ENCODE measurements at places on chromosomes 3 and 15.

- no peak for DNase-seq
Observed at GRCh38 chr15:66982250-66982649, 83.2 kb upstream of the SMAD3 start.

DNA sequence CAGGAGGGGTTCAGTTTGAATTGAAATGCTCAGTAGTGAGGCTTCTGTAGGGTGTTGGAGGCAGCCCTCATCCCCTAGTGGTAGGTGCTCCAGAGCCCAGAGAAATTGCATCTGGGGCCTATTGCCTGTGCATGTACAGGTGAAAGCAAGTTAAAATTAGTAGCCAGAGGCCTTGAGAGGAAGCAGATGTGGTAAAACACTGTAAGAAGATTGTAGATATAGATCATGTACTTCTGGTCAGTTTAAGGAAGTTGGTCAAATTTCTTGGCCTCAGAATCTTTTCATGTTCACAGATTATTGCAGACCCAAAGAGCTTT, 34.6 kb downstream of the IGSF10 start:
- DNase-seq = no peak

DNA sequence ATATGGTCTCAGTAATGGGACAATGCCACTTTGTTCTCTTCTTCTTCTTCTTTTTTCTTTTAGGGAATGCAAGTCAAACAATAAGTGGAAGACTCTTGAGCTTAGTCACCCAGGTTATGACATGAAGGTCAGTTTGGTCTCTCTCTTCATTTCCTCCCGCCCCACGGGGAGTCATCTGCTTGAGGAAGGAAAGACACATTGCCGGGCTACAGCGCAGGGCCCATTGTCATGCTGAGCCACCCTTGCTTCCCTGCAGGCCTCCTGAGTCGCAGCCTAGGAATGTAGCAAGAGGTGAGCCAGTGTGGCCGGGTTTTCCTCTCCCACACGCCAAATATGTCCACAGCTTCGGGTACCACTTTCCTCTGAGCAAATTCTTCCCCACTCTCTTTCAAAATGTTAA, 47.6 kb downstream of the RAP2B start:
- DNase-seq = no peak

DNA sequence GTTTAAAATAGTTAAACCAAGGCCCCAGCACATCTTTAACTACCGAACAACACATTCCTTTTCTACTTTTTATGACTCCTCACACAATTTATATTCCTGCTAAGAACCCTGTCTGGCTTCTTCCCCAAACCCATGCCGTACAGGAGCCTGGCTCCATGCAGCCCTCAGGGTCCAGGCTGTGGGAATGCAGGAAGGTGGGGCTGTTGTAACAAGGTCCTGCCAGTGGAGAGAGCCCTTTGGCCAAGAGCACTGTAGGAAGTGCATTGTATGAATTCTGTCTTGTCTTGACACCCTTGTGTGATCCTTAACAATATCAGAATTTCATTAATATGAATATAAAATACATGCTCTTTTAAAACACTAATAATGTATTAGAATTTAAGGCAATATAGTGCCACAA, 563.8 kb downstream of the TBL1XR1 start:
- DNase-seq = no peak

GRCh38 chr3:66177026-66177425, 43.8 kb upstream of the SLC25A26 start:
- no peak for DNase-seq

DNA sequence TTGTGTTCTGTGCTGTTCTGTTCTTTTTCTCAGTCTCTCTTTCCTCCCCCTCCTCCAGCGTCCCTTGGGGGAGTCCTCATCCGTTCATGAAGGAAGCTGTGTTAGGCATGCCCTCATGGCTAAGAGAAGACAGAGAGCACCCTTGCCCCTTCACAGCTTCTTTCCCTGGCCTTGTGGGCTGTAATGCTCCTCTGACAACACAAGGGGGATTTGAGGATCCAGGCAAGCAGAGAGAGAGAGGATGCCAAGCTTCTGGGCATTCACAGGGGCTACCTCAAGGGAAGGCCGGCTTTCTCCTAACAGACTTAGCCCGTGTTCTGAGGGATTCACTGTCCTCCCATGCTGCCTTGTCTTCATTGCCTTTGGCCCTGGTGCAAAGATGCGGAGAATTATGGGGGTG, 389.5 kb downstream of the LRTM1 start:
- no peak for DNase-seq

- DNase-seq = no peak
Observed at GRCh38 chr15:78540871-78541743, 863 bp downstream of the PSMA4 start.

DNA sequence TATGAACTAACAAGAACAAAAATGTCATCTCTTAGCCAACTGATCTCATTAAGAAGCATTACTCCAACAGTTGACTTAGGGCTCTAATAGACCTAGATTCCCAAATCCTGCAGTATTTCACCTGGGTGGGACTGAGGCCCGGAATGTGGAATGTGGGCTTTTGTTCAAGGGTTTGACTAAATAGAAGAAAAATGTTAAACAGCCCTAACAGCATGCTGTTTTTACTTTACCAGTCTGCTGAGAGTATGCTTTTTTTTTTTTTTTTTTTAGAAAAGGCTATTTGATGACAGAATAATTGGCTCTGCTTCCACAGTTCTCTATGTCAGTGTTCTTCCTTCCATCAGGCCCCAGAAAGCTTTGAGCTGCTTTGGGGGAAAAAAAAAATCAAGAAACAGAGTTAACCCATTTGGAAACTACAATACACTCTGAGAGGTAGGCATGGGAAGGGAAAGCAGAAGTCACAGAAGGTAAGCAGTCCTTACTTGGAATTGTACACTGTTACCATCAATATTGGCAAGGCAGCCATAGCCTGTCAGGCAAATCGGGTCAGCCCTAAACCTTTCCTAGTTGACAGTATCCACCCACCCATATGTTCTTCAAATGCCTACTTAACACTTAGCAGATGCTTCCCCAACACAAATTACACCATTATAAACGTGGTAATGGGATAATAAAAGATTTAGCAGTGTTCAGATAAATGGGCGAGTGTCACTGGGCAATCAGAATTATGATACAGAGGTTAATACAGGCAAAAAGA, 224.2 kb downstream of the CNTN3 start:
- no peak for DNase-seq

- DNase-seq = peak; percentile 13
Observed at GRCh38 chr15:83200162-83200561, 7.5 kb downstream of the HDGFL3 start.

- DNase-seq = no peak
Observed at GRCh38 chr3:132189601-132190000, 127.6 kb upstream of the ACP3 start.

DNA sequence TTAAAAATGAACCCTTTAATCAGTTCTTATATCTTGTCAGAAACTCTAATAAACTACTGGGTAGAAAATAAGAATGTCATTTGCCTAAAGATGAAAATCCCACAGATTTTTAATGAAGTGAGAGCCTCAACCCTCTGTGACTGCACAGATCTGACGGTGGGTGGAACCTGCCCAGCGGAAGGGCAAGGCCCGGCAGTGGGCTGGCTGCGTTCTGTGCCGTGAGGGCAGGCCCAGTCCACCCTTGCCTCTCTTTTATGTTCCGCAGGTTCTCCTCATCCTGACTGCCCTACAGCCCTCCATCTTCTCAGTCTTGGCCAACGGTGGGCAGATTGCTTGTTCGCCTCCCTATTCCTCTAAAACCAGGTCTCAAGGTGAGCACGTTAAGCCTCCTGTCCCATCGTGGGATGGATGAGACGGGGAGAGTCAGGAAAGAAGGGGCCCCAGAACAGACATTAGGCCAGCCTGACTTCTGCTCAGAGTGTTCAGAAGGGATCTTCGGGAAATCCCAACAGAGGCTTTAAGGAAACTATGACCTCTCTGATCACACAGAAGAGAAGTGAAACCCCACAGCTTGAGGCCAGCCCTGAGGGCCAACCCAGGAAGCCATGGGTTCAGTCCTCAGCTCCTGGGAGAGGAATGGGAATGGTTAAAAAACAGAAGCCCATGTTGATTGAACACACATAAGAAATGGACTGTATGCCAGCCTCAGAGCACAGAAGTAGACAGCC, 16.0 kb downstream of the SLC51A start:
- peak; percentile 25 for DNase-seq

- DNase-seq = no peak
Observed at GRCh38 chr3:24886501-24886900, 391.9 kb upstream of the THRB start.

DNA sequence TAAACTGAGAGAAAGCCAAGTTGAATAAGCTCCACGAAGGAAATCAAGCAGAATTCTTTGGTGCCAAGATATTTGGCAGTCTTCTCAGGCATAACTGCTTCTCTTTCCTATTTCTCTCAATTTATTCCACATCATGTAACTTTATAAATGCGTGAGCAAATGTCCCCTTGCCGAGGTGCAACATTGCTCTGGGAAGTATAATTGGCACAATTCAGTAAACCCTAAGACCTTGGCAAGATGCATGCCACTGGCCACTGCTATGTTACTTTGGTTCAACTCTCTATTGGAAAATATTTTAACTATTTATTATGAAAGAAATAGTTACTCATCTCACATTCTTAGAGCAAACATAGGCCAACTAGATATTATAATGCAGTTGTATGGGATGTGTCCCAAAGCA, 170.2 kb downstream of the SUCNR1 start:
- DNase-seq = no peak

- no peak for DNase-seq
Observed at GRCh38 chr3:84601303-84601702, 357.5 kb upstream of the CADM2 start.

DNA sequence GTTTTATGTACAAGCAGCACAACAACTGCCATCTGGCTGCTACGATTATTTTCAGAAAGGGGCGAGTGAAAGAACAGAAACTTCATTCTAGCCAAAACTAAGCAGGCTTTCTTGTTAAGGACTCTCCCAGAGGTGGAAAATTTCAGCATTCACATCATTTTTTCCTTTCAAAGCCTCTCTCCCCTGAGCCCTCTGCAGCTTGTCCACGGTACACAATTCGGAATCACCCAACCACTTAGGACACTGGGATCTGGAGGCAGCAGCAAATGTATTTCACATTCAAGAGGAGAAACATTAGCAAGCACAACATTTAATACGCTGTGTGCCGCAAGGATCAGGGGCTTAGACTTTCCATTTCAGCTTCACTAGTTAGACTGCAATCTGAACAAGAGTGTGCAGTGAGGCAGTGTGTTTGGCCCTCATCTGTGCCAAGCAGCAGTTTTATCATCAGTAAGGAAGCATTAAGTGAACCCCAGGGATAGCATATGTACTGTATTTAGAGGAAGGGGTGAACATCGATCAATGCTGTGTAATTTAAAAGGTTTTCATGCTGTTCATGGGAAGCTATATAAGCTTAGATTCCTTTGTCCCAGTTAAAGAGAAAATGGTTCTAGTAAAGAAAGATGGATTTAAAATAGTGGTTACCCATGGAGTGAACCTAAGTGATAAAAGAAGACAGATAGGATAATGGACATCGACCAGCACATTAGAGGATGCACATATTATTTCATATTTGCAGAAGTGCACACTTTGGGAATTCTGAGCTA, 504.9 kb downstream of the TBL1XR1 start:
- DNase-seq = no peak

GRCh38 chr3:126351086-126351770, 6.0 kb downstream of the KLF15 start:
- DNase-seq = no peak

- DNase-seq = no peak
Observed at GRCh38 chr3:47877290-47877689, 74.4 kb downstream of the DHX30 start.

DNA sequence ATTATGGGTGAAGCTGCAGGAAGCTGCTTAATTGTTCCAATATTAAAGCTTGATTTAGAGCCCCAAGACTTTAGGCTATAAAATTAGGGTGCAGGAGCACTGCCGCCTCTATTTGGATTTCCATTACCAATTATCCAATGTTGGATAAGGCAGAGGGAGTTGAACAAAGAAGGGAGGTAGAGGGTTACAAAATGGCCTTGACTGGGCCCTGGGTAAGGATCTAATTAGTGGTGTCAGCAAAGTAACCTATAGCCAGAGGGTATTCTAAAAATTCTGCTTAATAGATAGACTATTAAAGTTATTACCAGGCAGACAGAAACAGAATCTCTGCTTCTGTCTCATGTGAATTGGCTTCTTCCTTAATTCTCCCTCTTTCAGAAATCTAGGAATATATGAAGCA, 50.3 kb upstream of the DPPA4 start:
- DNase-seq = no peak

GRCh38 chr3:57057351-57057750, 3.1 kb upstream of the SPATA12 start:
- no peak for DNase-seq

- DNase-seq = no peak
Observed at GRCh38 chr15:39668457-39668856, 87.6 kb downstream of the THBS1 start.

DNA sequence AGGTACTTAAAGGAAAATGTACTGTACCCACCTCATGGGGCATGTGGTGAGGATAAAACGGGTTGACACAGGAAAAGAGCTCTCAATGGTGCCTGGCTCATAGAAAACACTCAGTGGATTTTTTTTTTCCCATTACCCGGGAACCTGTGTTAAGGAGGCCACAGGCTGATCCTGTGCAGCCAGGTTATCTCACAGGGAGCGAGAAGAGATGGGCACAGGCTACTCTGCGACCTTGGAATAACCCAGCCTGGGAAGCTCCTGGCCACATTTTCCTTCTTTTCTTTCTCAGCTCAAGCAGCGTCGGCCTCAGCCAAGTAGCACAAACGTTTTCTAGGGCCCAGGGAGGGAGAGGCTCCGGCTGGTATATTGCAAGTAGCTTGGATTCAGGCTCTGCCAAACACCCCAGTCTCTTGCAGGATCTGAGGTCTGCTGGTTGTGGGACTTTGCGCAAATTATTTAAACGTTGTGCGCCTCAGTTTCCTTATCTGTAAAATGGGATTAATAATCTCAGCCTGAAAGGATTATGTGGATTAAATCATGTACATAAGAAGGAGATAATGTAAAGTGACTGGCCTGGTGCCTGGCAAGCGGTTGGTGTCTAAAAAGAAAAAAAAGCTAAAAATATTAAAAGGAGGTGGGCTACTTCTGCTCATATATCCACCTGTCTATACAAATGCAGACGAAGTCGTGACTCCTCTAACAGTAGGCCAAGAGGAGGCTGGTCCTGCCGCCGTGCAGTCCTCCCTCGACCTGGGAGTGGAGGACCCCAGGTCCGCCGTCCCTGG, 2.2 kb downstream of the FURIN start:
- no peak for DNase-seq

DNA sequence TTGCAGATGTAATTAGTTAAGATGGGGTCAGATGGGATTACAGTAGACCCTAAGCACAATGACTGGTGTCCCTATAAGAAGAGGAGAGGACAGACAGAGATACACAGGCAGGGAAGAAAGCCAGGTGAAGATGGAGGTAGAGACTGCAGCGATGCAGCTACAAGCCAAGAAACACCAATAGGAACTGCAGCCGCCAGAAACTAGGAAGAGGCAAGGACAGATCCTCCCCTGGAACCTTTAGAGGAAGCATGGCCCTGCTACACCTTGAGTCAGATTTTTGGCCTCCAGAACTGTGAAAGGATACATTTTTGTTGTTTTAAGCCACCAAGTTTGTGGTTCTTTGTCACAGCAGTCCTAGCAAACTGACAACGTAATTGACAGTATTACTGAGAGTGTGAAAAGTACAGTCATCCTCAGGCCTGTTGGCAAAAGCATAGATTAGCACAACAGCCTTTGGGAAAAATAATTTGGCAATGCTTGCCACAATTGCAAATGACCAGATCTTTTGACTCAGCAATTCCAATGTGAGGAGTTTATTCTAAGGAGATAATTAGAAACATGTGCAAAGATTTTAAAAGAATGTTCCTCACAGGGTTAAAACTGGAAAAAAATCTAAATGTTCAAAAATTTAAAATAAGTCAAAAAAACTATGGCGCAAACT, 82.6 kb upstream of the TJP1 start:
- DNase-seq = no peak

Measured in CD4-positive, alpha-beta T cell (primary cell).